Cardiac fibroblast (primary cell): ENCODE measurements at places on chromosomes 12 and 14.
A peak's percentile ranks its signal among the peaks of the same experiment; 100 is the strongest.

DNA sequence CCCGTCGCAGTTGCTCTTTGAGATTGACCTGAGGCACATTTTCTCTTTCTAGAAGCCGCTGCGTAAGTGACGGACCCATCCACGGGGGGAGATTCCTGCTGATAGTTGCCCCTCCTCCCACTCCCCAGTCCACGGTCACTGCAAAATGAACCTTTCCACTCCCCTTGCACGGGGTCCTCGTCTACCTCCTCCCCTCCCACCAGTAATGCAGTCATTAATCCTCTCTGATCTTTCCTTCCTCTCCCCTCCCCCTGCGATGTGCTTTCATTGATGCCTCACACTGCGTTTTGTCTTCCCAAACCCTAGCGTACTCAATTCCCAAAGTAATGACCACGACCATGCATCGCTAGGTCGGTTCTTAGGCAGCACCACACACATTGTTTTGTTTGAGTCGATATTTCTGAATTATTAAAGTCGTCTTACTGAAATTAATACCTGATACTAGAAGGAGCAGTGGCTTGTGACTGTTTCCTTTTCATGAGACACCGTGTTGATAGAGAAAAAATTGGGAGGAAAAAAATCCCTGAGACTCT lies 857 bp downstream of the ETNK1 start:
- peak; percentile 52 for DNase-seq

- DNase-seq = no peak
Measured at GRCh38 chr14:47490353-47490752, 185.1 kb downstream of the MDGA2 start.

GRCh38 chr12:43692064-43692463 lies 66.5 kb downstream of the PUS7L start:
- peak; percentile 59 for DNase-seq

DNA sequence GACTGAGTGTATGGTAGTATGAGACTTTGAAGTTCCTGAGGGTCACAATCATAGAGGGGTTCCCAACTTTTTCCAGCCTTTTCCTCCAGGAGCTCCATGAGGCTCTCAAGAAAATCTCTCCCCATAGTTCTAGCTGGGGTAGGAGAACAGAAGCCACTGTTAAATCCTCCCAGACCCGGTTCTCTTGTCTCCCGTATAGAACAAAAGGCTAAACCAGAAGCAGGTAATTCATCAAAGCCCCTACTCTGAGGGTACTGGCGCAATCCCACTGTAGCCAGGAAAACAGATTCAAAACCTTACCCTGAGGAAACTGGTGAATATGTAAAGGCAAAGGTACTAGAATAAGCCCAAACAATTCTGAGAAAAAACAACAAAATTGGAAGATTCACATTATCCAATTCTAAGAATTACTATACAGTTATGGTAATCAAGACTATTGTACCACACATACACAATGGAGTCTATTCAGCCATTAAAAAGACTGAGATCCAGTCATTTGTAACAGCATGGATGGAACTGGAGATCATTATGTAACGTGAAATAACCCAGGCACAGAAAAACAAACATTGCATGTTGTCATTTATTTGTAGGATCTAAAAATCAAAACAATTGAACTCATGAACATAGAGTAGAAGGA lies 20.5 kb downstream of the OR8S1 start:
- DNase-seq = no peak

GRCh38 chr14:100675699-100676684 lies 50.7 kb upstream of the DLK1 start:
- DNase-seq = no peak

GRCh38 chr12:20523658-20524057 lies 155.3 kb downstream of the PDE3A start:
- peak; percentile 70 for DNase-seq

DNA sequence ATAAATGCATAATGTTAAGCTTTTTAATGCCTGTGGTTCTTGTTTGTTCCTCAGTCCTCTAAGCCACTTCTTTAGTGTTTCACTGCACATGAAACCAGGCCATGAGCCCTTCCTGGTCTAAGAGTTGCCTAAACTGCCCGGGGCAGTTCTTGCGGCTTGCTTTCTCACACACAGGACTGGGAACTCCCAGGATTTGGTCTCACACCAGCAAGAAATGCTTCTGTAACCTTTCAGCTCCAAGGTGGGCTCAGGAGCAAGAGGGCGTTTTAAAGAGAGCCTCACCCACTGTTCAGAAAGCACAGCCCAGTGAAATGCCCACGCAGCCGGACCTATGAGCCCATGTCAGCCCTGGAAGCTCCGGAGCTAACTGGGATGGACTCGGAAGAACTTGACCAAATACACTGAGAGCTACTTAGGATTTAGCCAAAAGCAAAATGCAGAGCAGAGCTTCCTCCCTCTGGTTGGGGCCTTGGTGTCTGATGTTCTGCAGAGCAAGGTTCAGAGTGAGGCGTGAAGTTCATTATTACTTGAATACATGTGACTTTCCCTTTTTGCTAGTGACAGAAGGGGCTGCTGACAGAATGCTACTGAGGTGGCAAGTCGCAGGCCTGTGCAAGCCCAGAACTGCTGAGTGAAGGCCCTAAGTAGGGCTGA lies 23.4 kb downstream of the SLC25A29 start:
- no peak for DNase-seq

DNA sequence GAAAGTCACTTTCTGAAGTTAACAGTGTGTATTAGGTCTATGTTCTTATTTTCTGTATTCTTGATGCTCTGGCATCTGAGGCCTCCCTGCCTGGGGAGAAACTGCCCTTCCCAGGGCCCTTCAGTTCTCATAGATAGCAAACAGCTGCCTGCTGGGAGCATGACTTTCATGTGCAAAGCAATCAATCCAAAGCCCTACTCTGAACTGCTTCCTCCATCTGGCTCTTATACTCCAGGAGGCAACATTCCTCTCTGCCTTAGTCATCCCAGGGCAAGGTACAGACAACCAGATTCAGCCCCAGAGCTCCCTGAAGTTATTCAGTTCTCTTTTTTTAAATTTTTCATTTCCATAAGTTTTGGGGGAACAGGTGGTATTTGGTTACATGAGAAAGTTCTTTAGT lies 41.7 kb upstream of the RIN3 start:
- DNase-seq = peak; percentile 65

- DNase-seq = peak; percentile 46
Measured at GRCh38 chr12:65279369-65280112, 1.1 kb downstream of the MSRB3 start.

DNA sequence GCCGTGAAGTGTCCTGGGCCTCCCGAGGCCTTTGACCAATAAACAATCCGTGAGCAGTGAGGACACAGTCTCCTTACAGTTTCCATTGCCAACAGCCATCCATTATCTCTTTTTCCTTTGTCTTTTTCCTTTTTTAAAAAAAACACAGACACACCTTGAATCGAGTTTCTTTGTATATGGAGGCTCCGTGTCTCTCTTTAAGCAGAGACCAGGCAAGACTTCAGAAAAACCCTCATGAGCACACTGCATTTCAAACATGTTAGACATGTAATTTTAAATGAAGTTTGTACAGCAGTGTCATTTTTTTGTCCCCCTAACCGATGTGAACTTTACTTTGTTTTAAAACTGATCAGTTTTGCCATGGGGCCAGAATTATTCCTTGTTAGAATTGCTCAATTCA lies 111.1 kb downstream of the SPTSSA start:
- DNase-seq = no peak

DNA sequence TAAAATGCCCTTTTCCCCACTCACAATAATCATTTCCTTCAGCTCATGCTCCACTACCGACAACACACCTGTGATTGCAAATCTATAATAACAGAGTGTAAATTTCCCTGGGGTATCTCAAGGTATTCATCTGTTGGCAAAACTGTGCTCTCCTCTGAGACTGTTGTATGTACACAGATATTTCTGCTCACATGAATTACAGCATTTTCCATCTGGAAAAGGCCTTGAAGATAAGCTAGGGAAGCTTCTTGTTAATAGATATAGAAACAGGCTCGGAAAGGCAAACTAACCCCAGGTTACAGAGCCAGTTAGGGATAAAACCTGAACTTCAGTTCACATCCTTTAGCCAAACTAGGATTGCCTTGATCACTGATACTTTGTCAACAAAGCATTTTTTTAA lies 210.4 kb upstream of the KRR1 start:
- no peak for DNase-seq

- no peak for DNase-seq
Measured at GRCh38 chr12:128079446-128079845, 187.5 kb upstream of the TMEM132C start.

DNA sequence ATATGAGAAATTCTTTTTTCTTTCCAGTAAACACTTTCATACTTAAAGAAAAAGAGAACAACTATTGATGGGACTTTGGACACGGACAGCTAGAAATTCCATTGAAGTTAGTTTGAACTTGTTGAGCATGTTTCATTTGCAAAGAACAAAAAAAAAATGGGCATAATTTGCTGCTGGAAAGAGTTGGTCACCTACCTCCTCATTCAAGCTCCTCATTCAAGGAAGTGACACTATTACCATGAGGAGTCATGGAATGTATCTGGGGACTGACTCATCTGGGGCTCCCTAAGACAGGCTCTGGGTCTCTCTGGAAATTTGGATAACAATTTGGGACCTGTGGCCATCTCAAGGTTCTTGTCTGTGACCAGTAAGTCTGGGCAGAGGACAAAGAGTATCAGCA lies 50.4 kb downstream of the KICS2 start:
- peak; percentile 89 for DNase-seq

DNA sequence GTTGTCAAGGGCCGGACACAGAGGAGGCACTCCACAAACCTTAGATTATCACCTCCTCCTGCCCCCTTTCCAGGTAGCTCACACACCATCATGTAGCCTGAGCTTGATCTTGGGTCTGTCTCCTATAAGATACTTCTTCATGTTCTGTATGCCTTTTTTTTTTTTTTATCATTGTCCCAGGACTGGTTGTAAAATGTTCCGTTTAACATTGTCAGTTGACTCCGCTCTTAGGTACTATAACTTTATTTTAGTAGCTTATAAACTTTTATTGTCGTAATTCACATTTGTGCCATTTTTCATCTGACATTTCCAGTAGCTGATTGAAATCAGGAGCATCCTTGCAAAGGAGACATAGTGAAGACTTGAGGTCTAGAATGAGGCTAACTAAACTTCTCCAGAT lies 79.9 kb downstream of the SLC15A5 start:
- DNase-seq = no peak

- no peak for DNase-seq
Measured at GRCh38 chr12:32030676-32031075, 71.5 kb downstream of the RESF1 start.

GRCh38 chr12:56158926-56159461 lies 835 bp downstream of the MYL6 start:
- peak; percentile 80 for DNase-seq

- no peak for DNase-seq
Measured at GRCh38 chr12:71142016-71142415, 15.8 kb downstream of the TSPAN8 start.

- peak; percentile 84 for DNase-seq
Measured at GRCh38 chr14:23567186-23568020, at the start of gene AP1G2. Gene AP1G2 (minus strand): TSS chr14:23567791. CDS start chr14:23567314, 477 bp downstream.

DNA sequence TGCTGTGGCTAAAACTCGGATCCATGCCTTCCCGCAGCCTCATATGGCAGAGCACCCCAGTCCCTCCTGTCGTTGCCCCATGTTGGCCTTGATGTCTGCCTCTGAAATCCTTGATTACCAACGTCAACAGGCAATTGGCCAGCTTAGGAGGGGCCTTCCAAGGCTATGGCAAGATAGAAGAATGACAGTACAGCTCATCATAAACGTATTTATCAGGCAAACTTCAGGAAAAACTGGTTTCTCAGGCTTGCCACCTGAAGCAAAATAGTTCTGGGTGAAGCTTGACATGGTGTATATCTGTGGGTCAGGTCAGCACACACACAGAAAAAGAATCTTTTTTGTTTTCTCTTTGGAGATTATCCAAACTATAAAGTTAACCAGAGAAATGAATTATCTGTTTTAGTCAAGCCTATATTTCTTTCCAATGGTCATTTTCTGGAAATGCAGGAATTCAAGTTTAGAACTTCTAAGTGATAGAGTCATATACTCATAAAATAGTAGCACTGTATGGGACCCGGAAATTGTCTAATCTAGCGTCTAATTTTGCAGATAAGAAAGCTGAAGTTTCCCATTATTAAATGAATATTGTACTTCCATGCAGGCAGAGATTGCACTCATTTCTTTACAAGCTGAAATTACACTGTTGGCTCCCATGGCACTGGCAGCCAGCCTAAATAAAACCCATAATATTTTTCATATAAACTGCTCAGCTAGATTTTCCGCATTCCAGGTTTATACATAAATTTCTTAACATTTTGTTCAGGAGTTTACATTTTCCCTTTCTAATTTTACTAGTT lies 24.4 kb upstream of the DUSP16 start:
- no peak for DNase-seq

GRCh38 chr12:7656121-7656520 lies 9.6 kb downstream of the APOBEC1 start:
- DNase-seq = no peak

- DNase-seq = no peak
Measured at GRCh38 chr12:34289431-34290380, 267.4 kb downstream of the ALG10 start.

DNA sequence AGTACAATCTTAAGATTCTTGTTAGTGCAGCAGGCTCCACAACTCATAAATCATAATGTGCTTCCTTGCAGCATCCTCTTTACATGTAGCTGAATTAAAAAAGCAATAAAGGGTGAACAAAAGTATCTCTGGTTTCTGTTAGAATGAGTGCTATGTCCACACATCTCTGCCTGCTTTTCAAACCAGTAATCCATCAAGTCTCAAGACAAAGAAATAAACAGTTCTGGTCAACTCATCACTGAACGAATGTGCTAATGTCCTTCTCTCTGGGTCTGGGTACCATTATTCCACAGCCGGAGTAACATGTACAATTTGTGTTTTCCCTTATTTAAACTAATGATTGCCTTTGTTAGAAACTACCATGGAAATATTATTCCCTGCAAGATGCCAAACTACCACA lies 273.0 kb upstream of the USP15 start:
- DNase-seq = no peak
